ENCODE measurements at places on chromosomes 2 and 18.

GRCh38 chr2:134536296-134536695 lies 182.5 kb downstream of the TMEM163 start:
- no peak for DNase-seq

GRCh38 chr18:63974991-63975390 lies 5.1 kb downstream of the SERPINB8 start:
- peak; percentile 51 for DNase-seq

- DNase-seq, result no peak
These were observed 879.2 kb upstream of the ZEB2 start for GRCh38 chr2:145399131-145399530.

- DNase-seq, result no peak
These were observed 21.8 kb downstream of the SP140L start for GRCh38 chr2:230348787-230349186.

GRCh38 chr2:240402566-240403272 lies 32.7 kb upstream of the GPC1 start:
- no peak for DNase-seq

GRCh38 chr2:238383135-238383534 lies 43.6 kb upstream of the ASB1 start:
- no peak for DNase-seq

- DNase-seq, result no peak
These were observed 24.0 kb downstream of the UNC50 start for GRCh38 chr2:98632351-98632750.

DNA sequence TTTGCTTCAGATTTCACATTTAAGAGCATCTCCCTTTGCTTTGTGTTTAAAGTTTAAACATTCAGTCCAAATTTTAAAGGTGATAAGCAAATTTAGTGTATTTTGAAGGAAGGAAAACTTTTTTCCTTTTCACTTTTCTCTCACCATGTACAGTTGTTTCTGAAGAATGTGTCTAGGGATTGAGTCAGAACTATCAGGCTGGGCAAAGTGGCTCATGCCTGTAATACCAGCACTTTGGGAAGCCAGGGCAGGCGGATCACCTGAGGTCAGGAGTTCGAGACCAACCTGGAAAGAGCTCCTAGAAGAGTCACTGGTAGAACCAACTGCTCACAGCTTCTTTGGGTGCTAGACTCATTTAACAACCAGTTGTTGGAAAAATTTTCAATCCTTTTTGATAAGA lies 327.0 kb upstream of the THUMPD2 start:
- DNase-seq, result peak; percentile 38

DNA sequence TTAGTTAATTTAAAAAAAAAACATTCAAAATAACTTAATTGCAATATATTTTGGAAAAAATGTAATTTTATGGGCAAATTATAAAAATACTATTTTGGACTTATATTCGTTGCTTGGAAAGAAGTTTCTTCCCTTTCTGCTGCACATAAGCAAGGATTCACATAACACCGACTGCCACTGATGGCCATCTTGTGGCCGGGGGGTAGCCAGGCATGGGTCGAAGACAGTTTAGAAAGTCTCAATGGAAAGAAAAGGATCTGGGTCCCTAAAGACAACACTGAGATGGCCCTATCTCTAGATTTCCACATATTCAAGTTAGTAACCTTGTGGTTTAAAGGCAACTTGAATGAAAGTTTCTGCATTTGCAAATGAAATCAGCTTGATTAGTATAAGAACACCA lies 318.6 kb downstream of the AKAIN1 start:
- no peak for DNase-seq

DNA sequence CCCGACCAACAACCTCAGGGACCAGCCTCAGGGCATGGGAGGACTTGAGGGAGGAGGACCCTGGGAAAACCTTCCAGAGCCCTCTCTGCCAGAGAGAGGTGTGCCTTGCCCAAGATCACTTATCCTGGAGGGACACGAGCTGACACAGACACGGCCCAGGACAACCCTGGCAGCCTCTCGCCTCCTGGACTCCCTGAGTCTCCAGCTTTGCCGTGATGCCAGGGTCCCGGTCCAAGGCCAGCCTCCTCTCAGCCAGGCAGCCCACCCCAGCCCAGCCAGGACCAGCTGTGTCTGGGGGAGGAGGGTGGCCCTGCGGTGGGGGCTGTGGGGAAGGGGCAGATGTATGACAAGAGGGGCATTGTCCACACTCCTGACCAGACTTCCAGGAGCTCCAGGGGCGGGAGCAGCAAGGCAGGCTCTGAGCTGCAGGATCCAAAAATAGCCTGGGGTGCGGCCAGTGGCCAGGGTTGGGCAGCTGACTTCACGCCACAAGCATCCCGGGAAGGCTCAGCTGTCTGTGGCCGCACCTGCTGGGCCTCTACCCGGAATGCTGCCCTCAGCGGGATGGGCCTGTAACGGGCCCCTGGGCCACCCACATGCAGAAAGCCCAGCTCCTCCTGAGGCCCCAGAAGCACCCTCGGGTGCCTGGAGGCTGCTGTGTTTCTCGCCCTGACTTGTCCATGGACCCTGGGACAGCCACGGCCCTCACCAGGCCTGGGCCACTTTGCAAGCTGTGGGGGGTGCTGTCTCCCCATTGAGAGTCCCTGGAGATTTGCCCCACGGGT lies 65.5 kb upstream of the GPC1 start:
- DNase-seq, result peak; percentile 75

GRCh38 chr2:105393373-105394055 lies 5.3 kb downstream of the FHL2 start:
- peak; percentile 83 for DNase-seq

- peak; percentile 8 for DNase-seq
These were observed 31.9 kb downstream of the C1QL2 start for GRCh38 chr2:119126650-119127049.

- DNase-seq, result no peak
These were observed 34.5 kb upstream of the TMEM87B start for GRCh38 chr2:112020561-112020960.

DNA sequence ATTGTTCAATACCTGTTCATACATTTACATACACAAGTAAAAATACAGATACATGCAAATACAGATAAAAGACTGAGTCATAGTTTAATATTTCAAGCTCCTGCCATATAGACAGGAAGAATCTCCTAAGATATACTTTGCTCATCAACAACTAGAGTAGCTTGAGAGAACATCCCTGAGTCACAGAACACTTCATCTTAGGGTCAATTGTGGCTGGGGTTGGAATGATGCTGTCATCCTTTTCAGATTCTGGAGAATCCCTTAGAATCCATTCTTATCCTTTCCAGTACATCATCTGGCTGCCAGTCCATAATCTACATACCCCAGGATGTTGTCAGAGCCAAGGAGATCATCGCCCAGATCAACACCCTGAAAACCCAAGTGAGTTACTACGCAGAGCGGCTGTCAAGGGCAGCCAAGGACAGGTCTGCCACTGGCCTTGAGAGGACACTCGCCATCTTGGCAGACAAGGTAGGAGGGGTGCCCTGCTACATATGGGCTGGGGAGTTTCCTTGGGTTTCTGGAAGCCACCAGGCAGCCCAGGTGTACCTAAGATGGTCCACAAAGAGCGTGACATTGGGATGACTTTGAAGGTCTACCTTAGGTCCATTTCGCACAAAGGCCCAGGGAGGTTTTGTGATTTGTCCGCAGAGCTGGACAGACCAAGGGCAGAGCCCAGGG lies 55.7 kb downstream of the COA5 start:
- peak; percentile 73 for DNase-seq

GRCh38 chr18:6994771-6995430 lies 122.7 kb downstream of the LAMA1 start:
- DNase-seq, result no peak

DNA sequence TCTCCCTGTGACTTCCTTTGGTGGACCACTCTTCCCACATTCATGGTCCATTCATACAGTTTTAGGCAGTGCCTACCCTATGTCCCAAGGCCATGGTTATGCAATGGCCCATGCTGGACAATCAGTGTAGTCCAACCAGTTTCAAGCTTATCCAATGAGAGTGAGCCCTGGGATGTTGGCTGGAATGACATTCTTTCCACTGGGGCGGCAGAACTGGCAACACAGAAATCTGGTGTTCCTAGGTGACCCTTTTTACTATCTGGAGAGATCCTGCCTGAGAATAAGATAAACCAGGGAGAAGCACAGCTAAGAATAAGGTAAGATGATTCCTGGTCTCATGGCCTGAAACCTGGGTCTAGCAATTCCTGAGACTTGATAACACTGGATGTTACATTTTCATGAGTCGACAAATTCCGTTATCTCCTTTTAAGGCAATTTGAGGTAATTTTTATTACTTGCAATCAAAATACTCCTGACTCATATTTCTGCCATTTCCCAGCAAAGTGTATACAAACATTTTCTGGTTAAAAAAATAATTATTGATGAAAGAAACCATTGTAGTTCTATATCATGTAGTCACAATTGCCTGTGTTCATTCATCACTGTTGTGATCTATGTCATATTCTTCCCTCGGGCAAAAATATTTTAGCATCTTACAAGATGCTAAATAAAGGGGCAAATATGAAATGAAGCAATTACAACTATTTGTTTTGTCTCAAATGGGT lies 271.5 kb upstream of the LYPD1 start:
- peak; percentile 8 for DNase-seq

GRCh38 chr2:187008111-187008510 lies 159.1 kb upstream of the ZSWIM2 start:
- DNase-seq, result peak; percentile 26

DNA sequence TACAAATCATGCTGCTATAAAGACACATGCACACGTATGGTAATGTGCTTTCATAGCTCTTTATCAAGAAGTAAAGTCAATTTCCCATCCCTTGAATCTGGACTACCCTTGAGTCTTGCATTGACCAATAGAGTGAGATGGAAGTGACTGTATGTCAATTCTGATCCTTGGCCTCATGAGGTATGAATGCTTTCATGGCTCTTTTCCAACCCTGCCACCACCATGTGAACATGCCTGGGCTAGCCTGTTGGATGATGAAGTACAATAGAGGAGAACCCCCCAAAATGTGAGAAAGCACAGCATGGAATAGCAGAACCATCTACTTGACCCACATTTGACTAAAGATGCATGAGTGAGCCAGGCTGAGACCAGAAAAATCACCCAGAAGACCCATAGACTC lies 237.0 kb downstream of the NYAP2 start:
- DNase-seq, result no peak

- no peak for DNase-seq
These were observed 813.3 kb downstream of the DCC start for GRCh38 chr18:53153281-53153680.

DNA sequence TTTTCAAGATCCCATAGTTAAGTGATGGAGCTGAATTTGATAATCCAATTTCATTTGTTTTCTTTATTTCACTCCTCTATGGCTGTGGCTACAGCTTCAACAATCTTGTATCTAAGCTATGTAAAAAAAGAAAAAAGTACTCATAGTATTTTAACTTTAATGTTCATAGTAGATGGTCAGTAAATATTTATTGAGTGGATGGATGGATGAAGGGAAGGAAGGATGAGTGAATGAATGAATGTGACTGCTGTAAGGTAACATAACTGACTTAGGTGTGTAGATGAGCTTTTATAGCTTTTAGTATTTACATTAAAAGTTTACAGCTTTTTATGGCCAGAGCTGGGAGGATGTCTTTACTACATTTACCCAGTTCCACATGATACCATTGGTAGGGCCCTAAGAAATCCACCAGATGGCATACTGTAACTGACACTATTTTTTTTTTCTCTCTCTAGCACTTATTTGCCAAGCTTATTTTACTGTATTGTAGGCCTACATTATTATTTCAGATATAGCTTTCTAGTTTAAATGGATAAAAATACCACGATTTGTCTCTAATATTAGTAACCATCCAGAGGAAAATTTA lies 13.4 kb upstream of the HRH4 start:
- no peak for DNase-seq

DNA sequence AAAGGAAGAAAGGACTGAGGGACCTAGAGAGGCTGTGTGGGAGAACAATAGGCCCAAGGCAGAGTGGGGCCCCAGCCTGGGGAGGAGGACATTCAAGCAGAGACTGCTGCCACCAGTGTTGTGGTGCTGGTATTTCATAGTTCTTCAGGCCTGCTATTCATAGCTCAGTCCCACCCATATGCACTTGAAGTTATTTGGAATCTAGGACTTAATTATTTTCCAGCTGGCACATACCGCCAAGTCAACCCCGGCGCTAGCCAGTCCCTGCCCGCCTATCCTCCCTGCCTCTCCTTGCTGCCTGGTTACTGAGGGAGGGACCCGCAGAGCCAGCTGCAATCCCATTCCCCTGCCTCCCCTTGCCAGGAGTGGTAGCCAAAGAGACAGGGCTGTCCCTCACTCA lies 141.2 kb downstream of the CABLES1 start:
- no peak for DNase-seq

DNA sequence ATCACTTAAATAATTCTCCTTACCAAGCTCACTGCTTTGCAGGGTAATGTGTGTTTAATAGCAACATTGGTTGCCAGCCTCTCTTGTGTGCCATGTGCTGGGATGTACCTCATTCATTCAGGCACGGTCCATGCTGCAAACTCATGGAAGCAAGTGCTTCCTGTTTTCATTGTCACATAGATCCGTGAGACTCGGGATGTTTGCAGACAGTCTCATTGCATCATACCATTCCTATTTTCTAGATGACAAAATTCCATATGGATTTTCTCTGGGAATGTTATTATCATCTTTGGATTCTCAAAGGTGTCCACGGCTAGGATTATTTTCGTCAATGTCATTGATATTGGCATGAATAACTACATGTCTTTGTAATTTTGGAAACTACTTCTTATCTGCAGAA lies 60.0 kb upstream of the HDAC4 start:
- no peak for DNase-seq

GRCh38 chr2:68282811-68283418 lies 30.6 kb upstream of the PPP3R1 start:
- peak; percentile 42 for DNase-seq

- DNase-seq, result no peak
These were observed 115.7 kb downstream of the MYCN start for GRCh38 chr2:16055848-16056580.

DNA sequence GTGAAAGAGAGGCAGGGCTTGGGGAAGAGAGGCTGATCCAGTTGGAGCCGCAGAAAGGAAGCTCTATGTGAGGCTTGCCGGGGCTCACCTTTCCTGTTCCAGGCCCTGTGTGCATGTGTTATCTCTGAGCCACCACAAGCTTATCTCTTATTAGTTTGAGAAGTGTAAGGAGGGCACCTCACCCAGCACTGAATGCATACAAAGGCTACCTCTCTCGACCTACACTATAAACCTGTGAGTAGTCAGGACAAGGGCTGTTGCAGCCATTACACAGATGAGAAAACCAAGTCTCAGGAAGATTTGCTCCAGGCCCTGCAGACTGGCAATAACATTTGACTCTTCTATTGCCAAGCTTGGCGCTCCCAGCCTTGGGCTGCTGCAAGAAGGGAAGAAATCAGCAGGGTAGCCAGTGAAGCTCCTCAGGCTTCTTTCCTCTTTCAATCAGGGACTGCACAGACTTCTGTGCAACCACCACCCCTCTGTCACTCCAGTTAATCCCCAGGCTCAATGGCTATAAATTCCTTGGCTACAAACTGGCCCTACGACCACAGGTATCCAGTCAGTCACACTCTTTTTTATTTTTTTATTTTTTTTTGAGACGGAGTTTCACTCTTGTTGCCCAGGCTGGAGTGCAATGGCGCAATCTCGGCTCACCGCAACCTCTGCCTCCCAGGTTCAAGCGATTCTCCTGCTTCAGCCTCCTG lies 73.8 kb downstream of the CLHC1 start:
- DNase-seq, result no peak
